ENCODE measurements at places on chromosomes 3 and 15. TPM values are rescaled to one million over a fixed set of nuclear protein-coding genes. Genes with fewer than 3 reads are reported as not detected.

Gene PLCH1
- total RNA-seq = 0.28 TPM

Gene SLC15A2
- total RNA-seq = not detected

Gene RARRES1
- 4.9 TPM for total RNA-seq

Gene LXN
- total RNA-seq = not detected

Gene ILDR1
- not detected for total RNA-seq

Gene EIF4E3
- total RNA-seq = 2.3 TPM

Gene CHDH
- total RNA-seq = 0.47 TPM

Gene IP6K1
- total RNA-seq = 17.5 TPM

Gene ZMYND10
- total RNA-seq = not detected

DNA sequence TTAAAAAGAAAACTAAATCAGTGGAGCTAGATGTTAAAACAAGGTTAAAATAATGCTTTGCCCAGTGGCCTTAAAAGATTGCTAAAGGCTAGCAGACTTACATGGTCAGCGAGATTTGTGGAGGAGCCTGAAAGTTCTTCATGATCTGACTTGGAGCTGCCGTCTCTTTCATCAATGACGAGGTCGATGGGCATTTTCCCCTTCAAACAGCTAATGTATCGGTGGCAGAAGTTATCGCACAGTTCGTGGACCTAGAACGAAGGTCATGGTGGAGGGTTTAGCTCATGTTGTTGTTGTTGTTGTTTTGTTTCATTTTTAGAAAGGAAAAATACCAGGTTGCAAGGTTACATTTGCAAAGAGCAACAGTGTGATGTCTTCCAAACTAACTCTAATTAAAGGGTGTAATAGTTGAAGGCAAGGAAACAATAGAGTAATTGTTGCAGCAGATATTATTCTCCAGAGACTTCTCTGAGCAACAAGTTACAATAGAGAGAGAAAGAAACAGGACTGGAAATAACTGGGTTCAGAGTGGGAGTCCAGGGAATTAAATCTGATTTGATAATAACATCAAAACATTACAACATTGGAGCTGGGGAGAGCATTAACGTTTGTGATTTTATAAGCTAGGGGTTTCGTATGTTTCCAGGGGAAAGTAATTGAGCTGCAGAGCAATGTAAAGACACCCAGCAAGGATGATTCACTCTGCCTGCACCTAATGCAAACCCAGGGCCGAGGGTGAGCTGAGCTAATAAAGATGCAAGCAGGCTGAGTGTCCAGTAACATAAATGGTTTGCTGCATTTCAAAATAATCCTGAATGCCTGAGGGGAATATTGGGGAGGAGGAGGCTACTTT, 6.6 kb downstream of the MEIS2 start:
- DNase-seq = no peak

DNA sequence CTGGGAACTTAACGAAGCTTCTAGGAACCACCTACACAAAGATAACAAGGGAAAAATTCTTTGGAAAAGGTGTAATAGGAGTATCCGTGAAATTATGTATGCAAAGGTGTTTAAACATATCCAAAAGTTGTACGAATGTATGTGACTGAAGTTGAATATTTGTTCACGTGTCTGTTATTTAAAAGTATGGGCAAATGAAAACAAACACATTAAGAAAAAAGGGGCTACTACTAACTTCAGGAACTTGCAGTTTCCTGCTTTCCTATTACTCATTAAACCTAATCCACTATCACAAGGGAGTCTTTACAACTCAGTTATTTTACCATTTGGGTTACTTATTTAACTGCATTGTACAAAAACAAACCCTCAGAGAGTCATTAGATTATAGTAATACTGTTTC, 33.9 kb upstream of the GRAMD1C start:
- DNase-seq = no peak

DNA sequence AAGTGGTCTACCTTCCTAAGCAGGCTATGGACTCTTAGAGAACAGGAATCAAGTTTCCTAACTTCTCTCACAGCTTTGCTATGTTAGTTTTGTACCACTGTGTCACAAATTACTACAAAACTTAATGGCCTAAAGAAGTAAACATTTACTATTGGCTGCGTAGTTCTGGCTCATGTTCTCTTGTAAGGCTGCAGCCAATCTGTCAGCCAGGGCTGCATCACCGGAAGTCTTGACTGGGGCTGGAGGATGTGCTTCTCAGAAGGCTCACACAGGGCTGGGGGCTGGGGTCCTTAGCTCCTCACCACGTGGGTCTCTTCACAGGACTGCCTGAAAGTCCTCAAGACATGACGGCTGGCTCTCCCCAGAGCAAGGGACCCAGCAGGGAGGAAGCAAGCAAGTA, 15.5 kb downstream of the STIMATE start:
- DNase-seq = no peak

DNA sequence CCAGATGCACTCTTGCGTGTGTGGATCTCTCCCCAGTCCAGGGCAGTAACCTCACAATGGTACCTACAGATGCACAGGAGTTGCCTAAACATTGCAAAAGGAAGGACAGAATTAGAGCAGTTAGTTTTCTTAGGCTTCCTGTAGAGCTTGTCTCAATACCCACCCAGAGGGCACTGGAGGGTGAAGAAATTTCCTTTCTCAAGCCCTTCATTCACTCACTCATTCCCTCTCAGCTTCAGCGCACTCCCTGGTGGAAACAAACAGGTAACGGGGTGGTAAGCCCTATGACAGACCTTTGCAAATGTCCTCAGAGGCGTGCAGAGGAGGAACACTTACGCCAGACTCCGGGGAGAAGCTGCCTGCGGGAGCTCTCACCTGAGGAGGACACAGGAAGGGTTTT, 267.4 kb upstream of the HES1 start:
- DNase-seq = no peak

DNA sequence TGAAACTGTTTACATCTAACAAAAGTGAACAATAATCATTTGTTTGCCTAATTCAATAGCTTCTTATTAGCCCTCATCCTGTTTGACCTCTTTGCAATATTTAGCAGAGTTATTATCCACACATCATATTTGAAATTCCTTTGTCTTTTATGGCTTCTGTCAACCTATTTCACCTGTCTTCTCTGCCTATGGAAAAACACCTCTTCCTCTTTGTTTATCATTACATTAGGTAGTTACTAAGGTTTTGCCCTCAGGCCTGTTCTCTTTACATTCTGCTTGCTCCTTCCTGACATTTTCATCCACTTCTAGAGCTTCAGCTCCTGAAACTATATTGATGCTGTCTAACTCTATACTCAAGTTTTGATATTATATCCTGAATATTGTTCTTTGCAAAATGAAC, 183.0 kb downstream of the SUCNR1 start:
- no peak for DNase-seq

DNA sequence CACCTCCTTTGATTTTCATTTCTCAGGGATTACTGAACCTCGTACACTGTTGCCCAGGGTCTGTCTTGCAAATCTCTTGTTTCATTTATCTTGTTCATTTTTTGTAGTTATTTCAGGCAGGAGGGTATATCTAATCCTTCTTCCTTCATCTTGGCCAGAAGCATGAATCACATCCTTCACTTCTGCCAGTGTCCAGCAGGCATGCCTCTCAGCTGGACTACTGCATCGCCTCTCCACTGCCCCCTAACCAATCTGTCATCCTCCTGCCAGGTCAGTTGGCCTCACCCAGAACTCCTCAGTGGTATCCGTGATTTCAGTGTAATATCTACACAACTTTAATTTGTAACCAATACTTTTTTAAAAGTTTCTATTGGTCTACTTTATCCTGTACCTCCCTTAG, 297.9 kb downstream of the GABRG3 start:
- no peak for DNase-seq

- DNase-seq = no peak
Measured at GRCh38 chr3:164577667-164578210, 500.6 kb downstream of the SI start.

DNA sequence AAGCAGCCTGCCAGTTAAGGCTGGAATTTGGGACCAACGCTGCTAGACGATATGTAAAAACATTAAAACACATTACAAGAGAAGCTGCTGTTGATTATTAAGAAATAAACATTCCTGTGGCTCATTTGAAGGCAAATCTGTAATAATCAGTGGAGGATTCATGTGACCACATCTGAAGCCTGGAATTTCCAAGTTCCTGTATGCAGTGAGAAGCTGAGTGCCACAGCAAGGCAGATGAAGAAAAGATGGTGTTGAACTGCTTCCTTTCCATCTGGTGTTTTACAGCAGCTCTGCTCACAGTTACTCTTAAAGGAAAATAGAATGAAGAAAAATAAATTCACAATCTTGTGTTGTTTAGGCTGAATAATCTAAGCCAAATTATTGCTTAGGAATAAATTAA, 139.3 kb upstream of the ROBO2 start:
- no peak for DNase-seq

DNA sequence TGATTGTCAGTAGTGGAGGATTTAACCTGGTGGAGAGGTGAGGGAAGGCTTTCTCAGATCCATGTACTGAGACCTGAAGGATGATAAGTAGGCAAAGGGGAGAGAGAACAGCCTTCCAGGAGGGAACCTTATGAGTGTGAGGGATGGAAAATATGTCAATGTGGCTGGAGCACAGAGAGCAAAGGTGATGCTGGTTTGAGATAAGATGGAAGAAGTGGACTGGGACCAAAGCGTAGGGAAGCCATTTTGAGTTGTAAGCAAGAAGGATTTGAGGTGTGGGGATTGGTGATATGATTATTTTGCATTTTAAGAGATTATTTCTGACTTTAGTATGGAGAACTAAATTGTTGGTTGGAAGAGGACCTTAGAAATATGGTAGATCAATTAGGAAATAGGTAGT, 3.9 kb downstream of the FBXO45 start:
- DNase-seq = no peak

DNA sequence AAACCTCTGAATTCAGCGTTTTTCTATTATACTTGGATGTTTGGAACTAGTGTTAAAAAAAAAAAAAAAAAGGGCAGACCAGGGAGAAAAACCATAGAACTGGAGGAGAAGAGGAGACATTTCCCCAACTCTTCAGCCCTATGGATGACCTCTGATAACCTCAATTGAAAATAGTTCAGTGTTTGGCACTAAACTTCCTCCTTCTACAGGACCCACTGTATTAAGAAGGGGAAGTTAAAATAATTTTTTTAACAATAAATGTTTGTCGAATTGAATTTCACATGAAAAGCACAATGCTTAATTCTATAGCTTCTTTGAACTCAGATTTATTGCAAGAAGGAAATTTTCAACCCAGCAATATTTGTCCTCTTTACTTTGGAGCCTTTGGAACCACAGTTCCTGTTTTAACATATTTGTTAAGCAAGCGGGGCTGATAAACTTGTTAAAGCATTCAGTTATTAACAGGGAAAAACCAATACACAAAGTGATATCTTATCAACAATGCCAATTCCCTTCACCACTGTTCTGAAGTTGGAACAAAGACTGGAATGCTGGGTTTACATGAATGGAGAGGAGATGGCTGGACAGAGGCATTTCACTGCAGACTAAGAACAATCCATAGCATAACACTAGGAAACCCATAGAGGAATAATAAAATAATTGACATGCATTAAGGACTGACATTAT, 3.1 kb upstream of the A4GNT start:
- DNase-seq = no peak

GRCh38 chr3:60779637-60780036, 471.6 kb downstream of the FHIT start:
- no peak for DNase-seq

- DNase-seq = peak; percentile 25
Measured at GRCh38 chr15:77282333-77282732, 137.6 kb downstream of the PEAK1 start.

GRCh38 chr3:15465876-15466585, 38.6 kb downstream of the EAF1 start:
- no peak for DNase-seq

DNA sequence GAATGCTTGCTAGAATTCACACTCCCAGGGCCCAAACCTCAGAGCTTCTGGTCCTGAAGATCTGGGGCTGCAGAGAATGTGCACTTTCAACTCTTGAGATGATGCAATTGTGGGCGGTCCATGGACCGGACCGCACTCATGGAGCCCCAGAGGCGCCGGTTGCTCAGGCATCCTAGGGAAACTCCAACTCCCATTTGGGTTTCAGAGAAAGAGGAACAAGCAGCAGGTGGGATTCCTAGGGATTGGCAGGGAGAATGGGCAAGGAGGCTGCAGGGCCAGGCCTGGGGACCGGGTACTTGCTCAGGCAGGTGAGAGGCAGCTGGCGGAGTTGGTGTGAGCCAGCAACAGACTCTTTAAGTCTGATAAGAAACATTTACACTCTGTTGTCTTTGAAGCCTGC, 3.5 kb downstream of the NOX5 start:
- no peak for DNase-seq

DNA sequence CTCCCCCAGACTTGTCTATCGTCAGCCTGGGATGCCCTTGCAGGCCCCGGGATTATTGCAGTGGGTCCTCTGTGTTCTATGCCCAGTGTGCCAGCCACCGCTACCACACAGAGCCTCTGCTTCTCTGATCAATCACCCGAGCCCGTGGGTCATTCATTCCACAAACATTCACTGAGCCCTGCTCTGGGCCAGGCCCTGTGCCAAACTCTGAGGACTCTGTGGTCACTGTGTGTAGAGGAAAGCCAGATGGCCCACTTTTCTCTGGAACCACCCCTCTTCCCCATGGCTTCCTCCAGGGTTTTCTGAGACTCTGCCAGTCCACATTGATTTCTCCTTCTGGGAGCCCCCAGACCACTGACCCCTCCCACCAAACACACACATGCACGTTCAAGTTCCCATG, 55.5 kb downstream of the BSN start:
- DNase-seq = no peak

GRCh38 chr15:61712129-61712759, 348.0 kb downstream of the VPS13C start:
- no peak for DNase-seq

DNA sequence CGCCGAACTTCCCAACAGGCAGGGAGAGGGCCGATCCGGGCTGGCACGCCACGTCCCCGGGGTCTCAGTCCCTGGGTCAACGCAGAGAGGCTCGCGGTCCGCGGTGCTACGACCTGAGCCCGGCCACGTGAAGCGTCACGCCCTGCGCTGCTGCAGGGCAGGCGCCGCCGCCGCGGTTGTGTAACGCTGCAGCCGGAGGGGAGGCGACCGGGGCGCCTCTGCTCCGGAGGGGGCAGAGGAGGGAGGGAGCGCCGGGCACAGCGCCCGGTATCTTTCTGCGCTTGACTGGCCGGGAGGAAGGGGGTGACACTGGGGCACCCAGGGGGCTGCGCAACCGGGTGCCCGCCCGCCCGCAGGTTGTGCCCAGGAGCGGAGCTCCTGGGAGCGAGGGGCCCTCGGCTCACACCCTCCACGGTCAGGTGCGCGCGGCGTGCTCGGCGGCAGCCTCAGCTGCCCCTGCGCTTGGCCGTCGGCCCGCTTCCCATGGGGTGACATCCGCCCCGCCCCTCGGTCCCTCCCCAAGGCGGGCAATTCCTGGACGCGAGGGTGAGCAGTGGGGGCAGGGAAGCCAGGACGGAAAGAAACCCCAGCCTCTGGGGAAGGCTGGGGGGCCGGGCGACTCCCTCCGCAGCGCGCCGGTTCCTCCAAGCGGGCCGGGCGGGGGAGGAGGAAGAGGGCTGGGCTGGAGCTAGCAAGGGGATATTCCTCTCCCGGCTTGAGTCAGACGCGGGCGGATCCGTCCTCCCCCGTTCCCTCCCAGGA, 852 bp upstream of the BHLHE40 start:
- peak; percentile 97 for DNase-seq

- no peak for DNase-seq
Measured at GRCh38 chr15:77599357-77599756, 33.4 kb downstream of the LINGO1 start.

Data from SJSA1 (cell line).